ENCODE measurements at places on chromosomes 3 and 15.
A peak's percentile ranks its signal among the peaks of the same experiment; 100 is the strongest.

GRCh38 chr3:71581457-71582035, 2.0 kb downstream of the FOXP1 start:
- H3K27me3 ChIP-seq = no peaks in the 10 kb centered on the region
- peak overlapping the region; percentile 85 for H3K27ac ChIP-seq
- DNase-seq = no peak
- no peaks in the 10 kb centered on the region for H3K36me3 ChIP-seq
- H3K4me3 ChIP-seq = peak overlapping the region; percentile 73

DNA sequence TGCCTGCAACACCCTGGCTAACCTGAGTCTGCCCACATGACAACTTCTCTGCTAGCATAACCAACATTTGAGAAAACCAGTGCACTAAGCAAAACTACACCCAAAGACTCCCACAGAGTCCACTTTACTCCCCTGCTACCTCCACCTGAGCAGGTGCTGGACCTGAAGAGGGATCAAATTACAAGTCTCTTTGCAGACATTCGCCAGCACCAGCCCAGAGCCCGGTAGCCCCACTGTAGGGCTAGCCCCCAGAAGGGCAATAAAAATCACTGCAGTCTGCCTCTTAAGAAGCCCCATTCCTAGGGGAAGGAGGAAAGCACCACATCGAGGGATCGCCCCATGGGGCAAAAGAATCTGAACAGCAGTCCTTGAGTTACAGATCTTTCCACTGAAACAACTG, 472.2 kb downstream of the GRM7 start:
- no peaks in the 10 kb centered on the region for H3K36me3 ChIP-seq
- DNase-seq = no peak
- H3K4me3 ChIP-seq = no peak overlapping the region
- no peak overlapping the region for H3K27ac ChIP-seq
- H3K4me1 ChIP-seq = no peaks in the 10 kb centered on the region

DNA sequence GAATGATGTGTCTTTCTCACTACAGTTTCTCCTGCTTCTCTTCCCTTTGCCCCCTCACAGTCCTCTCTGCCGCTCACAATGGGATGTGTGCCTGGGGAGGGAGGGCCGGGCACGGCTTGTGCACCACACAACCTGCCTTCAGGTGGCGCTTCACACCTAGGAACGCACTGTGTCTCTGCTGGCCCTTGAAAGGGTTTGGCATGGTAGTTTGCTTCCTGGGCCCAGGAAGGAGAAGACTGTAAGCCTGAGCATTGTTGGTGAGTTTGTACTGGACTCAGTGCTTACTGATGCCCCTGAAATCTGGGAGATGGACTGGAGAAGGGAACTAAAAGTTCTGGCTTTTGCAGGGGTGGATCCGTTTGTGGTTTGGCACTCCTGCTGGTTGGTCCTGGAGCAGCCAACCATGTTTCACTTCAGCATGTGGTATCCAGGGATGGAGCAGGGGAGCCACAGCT, 9.2 kb downstream of the ALPK3 start:
- no peak overlapping the region for H3K4me3 ChIP-seq
- H3K27me3 ChIP-seq = no peaks in the 10 kb centered on the region
- peak; percentile 32 for DNase-seq

DNA sequence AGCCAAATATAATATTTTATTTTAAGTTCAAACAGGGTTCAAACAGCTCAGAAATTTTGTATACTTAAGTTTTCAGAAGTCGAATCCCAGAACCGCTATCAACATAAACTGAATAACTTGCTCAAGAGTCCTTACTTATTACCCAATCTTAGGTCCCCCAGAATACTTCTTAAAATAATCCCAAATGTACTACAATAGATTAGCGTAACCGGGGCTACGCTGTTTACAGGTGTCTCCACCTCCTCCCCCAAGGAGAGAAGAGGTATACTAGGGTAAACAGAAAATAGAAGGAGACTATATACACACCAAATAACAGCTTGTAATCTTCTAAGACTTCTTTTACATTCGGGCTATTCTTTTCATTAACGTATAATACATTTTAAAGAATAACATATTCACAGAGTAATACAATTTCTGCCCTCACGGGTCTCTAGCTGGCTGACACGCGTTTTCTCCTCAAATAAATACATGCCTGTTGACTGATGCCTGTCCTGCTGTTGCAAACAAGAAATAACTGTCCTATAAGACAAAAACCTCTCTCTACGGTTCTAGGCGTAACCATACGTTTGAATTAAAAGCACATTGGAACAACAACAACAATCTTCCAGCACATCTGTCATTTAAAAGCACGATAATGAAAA, 1.3 kb downstream of the DENND4A start:
- no peaks in the 10 kb centered on the region for H3K36me3 ChIP-seq
- no peaks in the 10 kb centered on the region for H3K27me3 ChIP-seq
- H3K4me3 ChIP-seq = peak overlapping the region; percentile 80
- H3K4me1 ChIP-seq = peaks cover 17% of the 10 kb centered on the region
- peak; percentile 27 for DNase-seq

- H3K36me3 ChIP-seq = no peaks in the 10 kb centered on the region
- no peaks in the 10 kb centered on the region for H3K27me3 ChIP-seq
- no peak for DNase-seq
- peaks cover 13% of the 10 kb centered on the region for H3K4me1 ChIP-seq
- H3K27ac ChIP-seq = no peak overlapping the region
- H3K4me3 ChIP-seq = no peak overlapping the region
These were observed 4.6 kb downstream of the TIMP4 start for GRCh38 chr3:12154151-12154550.

DNA sequence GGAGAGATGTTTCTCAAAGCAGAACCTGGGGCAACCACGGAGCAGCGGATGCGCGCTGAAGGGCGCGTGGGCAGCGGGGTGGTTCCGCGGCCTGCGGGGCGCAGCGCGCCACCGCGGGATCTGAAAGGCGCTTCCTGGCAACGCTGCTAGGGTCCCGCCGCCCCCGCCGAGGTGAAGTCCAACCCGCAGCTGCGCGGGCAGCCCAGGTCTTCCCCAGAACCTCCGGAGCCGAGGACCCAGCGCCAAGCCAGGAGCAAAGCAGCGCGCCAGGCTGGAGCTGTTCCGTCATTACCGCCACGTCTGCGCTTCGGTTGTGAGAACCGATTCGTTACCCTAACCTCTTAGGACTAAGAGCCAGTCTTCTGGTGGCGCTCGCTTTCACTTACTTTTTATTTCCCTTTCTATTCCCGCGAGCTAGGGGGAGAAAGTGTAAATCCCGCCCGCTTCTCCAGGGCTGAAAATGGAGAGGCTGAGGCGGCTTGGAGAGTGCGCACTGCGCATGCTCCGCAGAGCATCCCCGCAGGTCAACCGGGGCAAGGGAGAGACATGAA, 3.2 kb upstream of the GABRG3 start:
- no peaks in the 10 kb centered on the region for H3K36me3 ChIP-seq
- no peaks in the 10 kb centered on the region for H3K27me3 ChIP-seq
- H3K4me1 ChIP-seq = no peaks in the 10 kb centered on the region
- DNase-seq = no peak
- H3K4me3 ChIP-seq = no peak overlapping the region

DNA sequence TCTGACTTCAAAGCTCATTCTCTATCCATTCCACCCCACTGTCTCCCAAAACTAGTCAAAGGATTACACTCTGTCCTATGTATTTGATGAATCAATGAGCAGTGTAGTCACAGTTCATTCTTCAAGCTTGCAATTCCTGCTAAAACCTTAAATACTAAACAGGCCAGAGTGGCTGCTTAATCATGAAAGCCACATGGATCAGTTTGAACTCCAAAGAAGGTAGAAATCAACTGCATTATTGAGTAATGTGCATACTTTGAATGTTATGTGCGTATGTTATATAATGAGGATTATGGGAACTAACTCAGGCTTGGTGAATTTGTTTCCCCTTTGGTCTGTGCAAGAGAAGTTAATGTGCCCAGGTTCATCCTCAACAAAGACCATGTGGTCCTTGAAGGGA, 45.4 kb downstream of the PRICKLE2 start:
- DNase-seq = no peak
- H3K36me3 ChIP-seq = no peaks in the 10 kb centered on the region
- H3K4me3 ChIP-seq = no peak overlapping the region
- H3K4me1 ChIP-seq = no peaks in the 10 kb centered on the region
- peaks cover 5% of the 10 kb centered on the region for H3K27me3 ChIP-seq

- peak; percentile 41 for DNase-seq
- H3K4me3 ChIP-seq = peak overlapping the region; percentile 90
- peaks cover 7% of the 10 kb centered on the region for H3K36me3 ChIP-seq
- H3K4me1 ChIP-seq = peaks cover 12% of the 10 kb centered on the region
- no peaks in the 10 kb centered on the region for H3K27me3 ChIP-seq
These were observed 922 bp downstream of the RAB11A start for GRCh38 chr15:65869954-65870871.

- H3K36me3 ChIP-seq = no peaks in the 10 kb centered on the region
- H3K27ac ChIP-seq = no peak overlapping the region
- no peak overlapping the region for H3K4me3 ChIP-seq
These were observed 25.9 kb downstream of the PLD1 start for GRCh38 chr3:171784387-171784786.

GRCh38 chr15:65738649-65739048, 53.4 kb downstream of the DENND4A start:
- no peak overlapping the region for H3K4me3 ChIP-seq
- no peaks in the 10 kb centered on the region for H3K36me3 ChIP-seq
- no peaks in the 10 kb centered on the region for H3K4me1 ChIP-seq
- H3K27ac ChIP-seq = no peak overlapping the region

DNA sequence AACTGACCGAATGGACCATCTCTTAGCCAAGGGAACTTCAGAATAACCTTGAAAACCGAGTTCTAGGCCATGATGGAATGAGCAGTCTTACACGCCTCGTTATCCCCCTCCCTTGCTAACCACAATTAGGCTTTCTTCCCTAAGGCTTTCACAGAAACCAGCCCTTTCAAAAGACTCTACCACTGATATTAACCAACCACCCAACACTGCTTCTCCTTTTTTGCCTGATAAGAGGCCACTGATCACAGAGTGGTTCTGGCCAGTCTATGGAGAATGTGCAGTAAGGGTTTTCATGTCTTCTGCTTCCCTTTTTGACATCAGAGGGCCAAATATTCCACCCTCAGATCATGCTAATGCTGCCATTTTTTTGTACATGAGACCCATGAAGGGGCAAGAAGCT, 59.3 kb downstream of the MCF2L2 start:
- H3K27me3 ChIP-seq = no peaks in the 10 kb centered on the region
- DNase-seq = no peak
- no peak overlapping the region for H3K4me3 ChIP-seq

- no peak for DNase-seq
- H3K27me3 ChIP-seq = no peaks in the 10 kb centered on the region
- no peak overlapping the region for H3K4me3 ChIP-seq
- peaks cover 21% of the 10 kb centered on the region for H3K36me3 ChIP-seq
- no peak overlapping the region for H3K27ac ChIP-seq
These were observed 42.3 kb downstream of the SNX4 start for GRCh38 chr3:125477701-125478100.

GRCh38 chr15:77540312-77541060, 92.2 kb downstream of the LINGO1 start:
- no peaks in the 10 kb centered on the region for H3K36me3 ChIP-seq
- DNase-seq = no peak
- H3K4me1 ChIP-seq = peaks cover 10% of the 10 kb centered on the region
- no peak overlapping the region for H3K4me3 ChIP-seq
- H3K27ac ChIP-seq = no peak overlapping the region

DNA sequence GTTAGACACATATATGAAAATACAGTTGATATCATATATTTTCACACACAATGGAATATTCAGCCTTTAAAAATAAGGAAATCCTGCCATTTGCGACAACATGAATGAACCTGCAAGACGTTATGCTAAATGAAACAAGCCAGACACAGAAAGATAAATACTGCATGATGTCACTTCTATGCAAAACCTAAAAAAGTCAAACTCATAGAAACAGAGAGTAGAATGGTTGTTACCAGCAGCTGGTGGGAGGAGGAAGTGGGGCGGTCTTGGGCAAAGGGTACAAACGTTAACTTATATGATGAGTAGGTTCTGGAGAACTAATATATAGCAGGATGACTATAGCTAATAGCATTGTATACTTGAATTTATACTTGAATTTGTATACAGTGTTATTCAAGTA, 213.2 kb upstream of the NR2F2 start:
- H3K27me3 ChIP-seq = no peaks in the 10 kb centered on the region
- no peak overlapping the region for H3K4me3 ChIP-seq
- no peaks in the 10 kb centered on the region for H3K36me3 ChIP-seq
- H3K4me1 ChIP-seq = no peaks in the 10 kb centered on the region
- H3K27ac ChIP-seq = no peak overlapping the region

DNA sequence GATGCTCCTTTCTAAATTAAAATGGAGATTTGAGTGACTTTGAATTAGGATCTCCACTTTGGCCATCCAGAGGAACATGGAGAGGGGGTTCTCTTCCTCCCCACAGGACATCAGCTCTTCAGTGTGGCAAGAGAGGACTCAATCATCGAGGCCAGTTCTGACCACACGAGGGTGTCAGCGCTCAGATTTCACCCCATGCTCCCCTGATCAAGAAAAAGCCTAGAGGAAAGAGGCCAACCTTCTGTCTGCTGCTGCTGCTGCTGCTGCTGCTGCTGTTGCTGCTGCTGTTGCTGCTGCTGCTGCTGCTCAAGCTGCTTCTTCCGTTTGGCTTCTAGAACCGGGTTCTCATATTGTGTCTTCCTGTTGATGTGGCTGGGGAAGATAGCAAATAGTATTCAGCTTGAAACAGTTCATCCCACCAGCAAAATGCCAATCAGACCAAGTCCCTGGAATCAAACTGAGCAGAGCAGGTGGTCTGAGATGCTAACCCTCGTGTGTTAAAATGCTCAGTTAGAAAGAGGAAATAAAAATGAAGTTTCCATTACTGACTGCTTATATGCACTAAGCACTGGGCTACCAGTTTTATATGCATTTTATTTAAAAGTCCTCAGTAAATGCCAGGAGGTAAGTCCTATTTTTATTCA, 599.0 kb downstream of the MAGI1 start:
- H3K27ac ChIP-seq = no peak overlapping the region
- peaks cover 9% of the 10 kb centered on the region for H3K4me1 ChIP-seq
- no peaks in the 10 kb centered on the region for H3K27me3 ChIP-seq

DNA sequence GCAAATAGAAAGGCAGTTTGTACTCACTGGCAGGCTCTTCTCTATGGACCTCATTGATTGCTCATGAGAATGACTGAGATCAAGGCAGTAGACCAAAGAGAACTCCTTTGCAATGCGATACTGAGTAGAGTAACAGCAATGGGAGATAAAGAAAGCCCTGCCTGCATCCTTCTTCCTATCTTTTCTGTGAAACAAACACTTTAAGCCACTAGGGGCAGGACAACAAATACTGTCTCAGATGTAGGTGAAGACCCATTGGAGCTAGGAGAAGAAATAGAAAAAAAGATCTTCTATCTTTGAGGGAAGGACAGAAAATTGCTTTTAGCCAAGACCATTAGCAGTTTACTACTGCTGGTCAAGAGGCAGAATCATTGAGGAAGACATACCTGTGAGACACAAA, 117.6 kb upstream of the IGSF10 start:
- H3K36me3 ChIP-seq = no peaks in the 10 kb centered on the region
- no peaks in the 10 kb centered on the region for H3K27me3 ChIP-seq

GRCh38 chr3:122660297-122660974, 20.2 kb upstream of the PARP14 start:
- H3K27ac ChIP-seq = no peak overlapping the region
- no peak for DNase-seq
- H3K27me3 ChIP-seq = no peaks in the 10 kb centered on the region

GRCh38 chr15:78855746-78856145, 16.9 kb upstream of the MORF4L1 start:
- no peak for DNase-seq
- H3K4me3 ChIP-seq = no peak overlapping the region
- no peaks in the 10 kb centered on the region for H3K27me3 ChIP-seq
- H3K27ac ChIP-seq = no peak overlapping the region
